ENCODE measurements at places on chromosomes 3 and 15. TPM values are rescaled to one million over a fixed set of nuclear protein-coding genes. Genes with fewer than 3 reads are reported as not detected.

The SYNM gene
- polyA plus RNA-seq = 40.8 TPM

The RRP9 gene
- polyA plus RNA-seq = 16.4 TPM

The COL6A6 gene
- polyA plus RNA-seq = 0.04 TPM

The FHIT gene
- 5.0 TPM for polyA plus RNA-seq

The NOX5 gene
- 0.29 TPM for polyA plus RNA-seq

The NEK10 gene
- 0.55 TPM for polyA plus RNA-seq

The IQCH gene
- 0.26 TPM for polyA plus RNA-seq

The C3orf62 gene
- polyA plus RNA-seq = 4.2 TPM

The RHOV gene
- polyA plus RNA-seq = 138 TPM

The TNFAIP8L3 gene
- polyA plus RNA-seq = 9.0 TPM

The TRAIP gene
- polyA plus RNA-seq = 4.3 TPM

The SLC12A8 gene
- 2.7 TPM for polyA plus RNA-seq

The PSTPIP1 gene
- 3.6 TPM for polyA plus RNA-seq

The PLA2G4E gene
- 2.5 TPM for polyA plus RNA-seq

The SLC22A13 gene
- polyA plus RNA-seq = 0.14 TPM

The MORC1 gene
- polyA plus RNA-seq = not detected

The PIGBOS1 gene
- polyA plus RNA-seq = 9.5 TPM

Data from esophagus (tissue), 2 donors.